ENCODE measurements at places on chromosomes 11 and 22. TPM values are rescaled to one million over a fixed set of nuclear protein-coding genes. Genes with fewer than 3 reads are reported as not detected.

The P2RX6 gene
- 0.22 TPM for total RNA-seq

The LARGE2 gene
- total RNA-seq, result not detected

The APOL4 gene
- total RNA-seq, result 1.3 TPM

The IFITM10 gene
- total RNA-seq, result not detected

The ZFP91 gene
- 73.7 TPM for total RNA-seq

The VSIG10L2 gene
- total RNA-seq, result not detected

The BDNF gene
- 0.72 TPM for total RNA-seq
